GM19239 (cell line): ENCODE measurements at places on chromosomes 11 and 22.

GRCh38 chr11:92449222-92449621 lies 224.6 kb downstream of the FAT3 start:
- no peak for DNase-seq

DNA sequence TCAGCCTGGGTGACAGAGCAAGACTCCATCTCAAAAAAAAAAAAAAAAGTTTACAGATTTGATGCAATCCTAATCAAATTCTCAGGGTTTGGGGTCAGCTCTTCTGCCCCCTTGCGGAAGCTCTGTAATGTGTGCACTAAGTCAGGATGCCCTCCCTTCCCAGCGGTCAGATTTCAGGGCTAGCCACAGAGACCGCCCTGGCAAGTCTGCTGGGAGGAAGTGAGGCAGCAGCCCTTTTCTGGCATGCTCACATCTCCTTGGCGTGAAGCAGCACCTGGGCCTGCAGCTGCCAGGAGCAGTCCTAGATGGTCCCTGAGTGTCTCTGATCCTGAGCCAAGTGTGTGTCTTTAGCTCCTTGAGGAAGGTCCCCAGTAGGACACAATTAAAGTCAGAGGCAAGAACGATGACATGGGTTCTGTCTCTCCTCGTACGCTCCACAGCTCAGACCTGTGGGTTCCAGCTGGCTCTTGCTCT lies 10.9 kb upstream of the APOBEC3C start:
- peak; percentile 83 for DNase-seq

- no peak for DNase-seq
Observed at GRCh38 chr11:75184757-75185425, 34.0 kb downstream of the SLCO2B1 start.

- peak; percentile 14 for DNase-seq
Observed at GRCh38 chr11:118084247-118084646, 2.5 kb downstream of the SMIM35 start.

DNA sequence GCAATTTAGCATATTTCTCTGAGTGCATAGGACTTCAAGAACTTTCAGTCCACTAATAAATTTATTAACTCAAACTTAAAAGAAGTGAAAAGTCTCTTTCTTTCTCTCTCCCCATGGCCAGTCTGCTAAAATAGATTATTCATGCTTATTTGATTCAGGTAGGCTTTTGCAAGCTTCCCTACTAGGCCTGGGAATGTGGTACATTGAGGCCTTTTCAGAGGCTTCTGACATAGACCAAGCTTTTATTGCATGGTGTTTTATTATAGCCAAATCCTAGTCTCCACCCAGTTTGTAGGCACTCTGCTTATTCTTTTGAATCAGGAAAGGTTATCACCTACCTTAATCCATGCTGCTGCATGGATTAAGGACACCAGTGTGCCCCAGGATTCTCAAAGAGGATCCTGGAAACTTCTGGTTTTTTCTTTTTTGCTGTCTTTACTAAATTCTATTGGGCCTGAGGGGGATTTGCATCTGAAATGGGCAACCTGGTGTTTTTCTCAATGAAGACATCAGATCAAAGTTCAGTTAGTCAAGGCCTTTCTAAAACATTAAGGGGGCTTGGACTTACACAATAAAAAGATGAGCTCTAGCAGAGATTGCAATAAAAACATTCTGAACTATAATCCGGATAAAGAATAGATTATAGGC lies 92.2 kb downstream of the ELP4 start:
- DNase-seq: no peak

- DNase-seq: no peak
Observed at GRCh38 chr11:83726316-83726715, 440.1 kb upstream of the CCDC90B start.

GRCh38 chr11:76678321-76678720 lies 7.8 kb upstream of the LRRC32 start:
- DNase-seq: no peak

DNA sequence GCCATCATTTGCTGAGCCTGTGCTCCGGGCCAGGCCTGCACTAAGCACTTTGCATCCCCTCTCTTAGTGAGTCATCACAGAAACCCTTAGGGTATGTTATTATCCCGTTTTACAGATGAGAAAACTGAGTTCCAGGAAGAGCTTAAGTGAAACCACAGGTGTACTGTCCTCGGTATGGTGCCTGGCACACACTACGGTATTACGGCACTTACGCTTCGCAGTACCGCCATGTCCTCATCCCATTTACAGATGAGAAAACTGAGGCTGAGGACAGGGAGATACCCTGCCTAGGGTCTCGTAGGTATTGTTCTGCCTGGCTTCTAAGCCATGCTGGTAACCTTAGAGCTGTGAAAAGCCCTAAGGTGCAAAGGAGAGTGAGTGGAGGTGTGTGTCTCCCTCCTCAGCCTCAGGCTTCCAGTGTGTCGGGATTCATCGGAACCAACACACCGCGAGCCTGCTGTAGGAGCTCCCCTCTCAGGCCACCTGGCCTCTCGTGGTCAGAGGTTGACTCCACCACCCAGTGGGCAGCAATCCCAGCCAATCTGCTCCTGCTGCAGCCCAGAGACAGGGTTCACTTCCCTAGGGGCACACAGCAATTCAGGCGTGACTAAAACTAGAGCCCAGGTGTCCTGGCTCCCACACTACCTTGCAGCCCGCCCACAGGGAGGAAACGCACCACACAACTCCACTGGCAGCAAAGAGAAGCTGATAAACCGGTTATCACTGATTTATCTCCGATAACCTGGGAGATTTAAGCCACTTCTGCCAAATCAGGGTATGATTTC lies 39.6 kb upstream of the HMOX1 start:
- DNase-seq: no peak

GRCh38 chr22:44088976-44089570 lies 65.0 kb downstream of the PARVB start:
- no peak for DNase-seq

DNA sequence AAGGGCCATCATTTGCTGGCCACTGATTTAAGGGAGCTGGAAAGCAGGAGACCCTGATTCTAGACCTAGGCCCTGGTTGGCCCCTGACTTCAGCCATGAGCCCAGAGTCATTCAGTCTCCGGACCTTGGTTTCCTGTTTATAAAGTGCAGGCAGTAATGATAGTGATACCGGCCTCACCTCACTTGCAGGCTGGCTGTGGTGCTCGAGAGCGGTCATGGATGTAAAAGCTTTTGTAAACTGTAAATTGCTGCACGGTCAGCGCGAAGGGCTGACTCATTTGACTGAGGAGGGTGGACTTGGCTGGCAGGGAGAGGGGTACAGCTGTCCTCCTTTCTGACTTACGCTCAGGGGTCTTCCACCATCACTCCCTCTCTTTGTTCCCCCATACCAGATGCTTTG lies 37.4 kb downstream of the FBLN1 start:
- no peak for DNase-seq

DNA sequence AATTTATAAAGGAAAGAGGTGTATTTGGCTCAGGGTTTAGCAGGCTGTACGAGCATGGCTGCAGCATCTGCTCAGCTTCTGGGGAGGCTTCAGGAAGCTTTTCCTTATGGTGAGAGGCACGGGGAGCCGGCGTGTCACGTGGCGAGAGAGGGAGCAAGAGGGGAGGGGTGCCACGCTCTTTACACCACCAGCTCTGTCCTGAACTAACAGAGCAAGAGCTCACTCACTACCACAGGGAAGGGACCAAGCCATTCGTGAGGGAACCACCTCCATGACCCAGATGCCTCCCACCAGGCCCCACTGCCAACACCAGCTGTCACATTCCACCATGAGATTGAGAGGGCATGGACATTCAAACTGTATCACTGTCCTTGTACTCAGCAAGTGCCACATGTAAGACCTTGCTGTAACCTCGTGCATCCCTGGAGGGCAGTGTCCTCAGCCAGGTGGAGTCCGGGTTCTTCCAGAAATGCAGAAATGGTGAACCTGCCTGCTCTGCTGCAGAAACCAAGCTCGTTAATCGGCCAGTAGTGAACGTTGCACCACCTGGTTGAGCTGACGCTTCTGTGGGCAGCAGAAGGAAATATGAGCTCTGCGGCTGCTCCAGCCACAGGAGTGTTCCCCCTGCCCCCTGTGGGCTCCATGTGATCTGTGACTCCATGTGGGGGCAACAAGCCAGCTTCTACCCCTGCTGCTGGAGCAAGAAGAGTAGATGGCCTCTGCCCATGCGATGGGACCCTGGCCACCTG lies 368.6 kb downstream of the TBC1D22A start:
- DNase-seq: no peak

- DNase-seq: no peak
Observed at GRCh38 chr11:34866375-34866774, 49.8 kb downstream of the APIP start.

- DNase-seq: peak; percentile 60
Observed at GRCh38 chr22:49838771-49839717, 11.4 kb upstream of the BRD1 start.

DNA sequence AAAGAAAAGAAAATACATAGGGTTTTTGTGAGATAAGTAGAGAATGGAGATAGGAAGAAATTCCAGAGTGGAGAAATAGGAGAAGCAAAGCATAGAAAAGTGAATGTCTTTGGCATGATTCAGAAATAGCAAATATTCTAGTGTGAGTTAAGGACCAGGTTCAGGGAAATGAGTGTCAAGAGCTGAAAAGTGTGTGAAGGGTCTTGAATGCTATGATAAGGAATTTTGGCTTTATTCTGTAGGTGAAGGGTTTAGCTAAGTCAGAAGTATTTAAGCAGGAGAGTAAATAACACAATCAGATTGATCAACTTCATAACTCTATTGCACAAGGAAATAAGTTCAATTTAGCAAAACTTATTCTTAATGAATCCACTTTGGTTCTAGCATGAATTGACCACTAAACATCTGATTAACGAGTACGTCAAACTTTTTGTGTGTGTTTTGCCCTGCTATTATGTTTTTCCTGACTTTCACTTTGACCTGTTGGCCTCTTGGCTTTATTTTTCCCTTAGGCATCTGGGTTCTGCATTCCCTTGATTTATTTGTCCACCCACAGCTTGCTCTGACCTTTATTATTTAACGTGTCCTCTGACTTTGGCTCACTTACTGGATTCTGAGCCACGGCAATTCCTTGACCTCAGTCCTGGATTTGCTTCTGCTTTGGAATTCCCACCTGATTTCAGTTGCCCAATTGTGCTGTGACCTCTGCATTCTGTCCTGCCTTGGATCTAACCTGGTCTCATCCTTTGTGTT lies 11.9 kb upstream of the TMEM218 start:
- no peak for DNase-seq

DNA sequence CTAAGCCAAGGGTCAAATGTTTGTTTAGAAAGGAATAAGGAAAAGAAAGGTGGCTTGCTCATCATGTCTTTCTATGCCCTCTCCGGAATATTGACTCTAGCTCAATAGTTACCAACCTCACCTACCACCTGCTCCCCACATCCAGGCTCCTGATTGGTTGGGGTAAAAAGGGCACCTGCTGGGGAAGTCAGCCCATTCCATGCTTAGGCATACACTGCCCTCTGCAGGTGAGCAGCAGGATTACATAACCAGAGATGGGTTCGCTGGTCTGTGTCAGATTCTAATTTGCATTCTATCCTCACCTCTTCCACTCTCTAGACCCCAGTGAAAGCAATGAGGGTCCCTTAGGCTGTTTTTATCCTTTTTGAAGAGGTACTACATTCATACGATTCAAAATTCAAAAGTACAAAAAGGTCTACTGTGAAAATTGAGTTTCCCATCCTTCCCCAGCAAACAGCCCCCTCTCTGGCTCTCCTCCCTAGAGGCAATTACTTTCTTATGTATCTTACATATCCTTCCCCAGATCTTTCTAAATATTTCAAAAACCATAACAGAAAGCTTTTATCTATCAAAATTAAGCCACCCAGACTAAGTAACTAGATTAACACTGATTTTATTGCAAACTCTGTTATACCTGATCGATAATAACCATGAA lies 98.0 kb upstream of the ASPHD2 start:
- DNase-seq: peak; percentile 73

GRCh38 chr11:33207408-33207985 lies 46.2 kb upstream of the CSTF3 start:
- DNase-seq: no peak

GRCh38 chr22:34917239-34917638 lies 148.7 kb upstream of the ISX start:
- DNase-seq: no peak

DNA sequence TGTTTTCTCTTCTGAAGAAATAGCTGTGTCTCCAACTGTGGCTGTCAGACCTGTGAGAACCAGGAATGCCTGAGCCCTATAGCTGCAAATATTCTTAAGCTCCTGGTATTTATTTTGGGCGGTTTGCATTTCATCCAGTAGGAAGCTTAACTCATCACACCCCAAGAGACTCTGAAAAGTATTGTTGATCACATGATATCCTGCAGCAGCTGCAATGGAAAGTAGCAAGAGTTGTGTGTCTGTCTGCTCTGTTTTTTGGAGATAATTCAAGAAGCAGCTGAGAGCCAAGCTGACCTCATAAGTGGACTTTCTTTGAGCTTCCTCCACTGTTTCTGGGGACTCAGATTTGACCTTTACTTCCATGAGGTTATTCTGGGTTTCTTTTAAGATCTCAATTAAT lies 36.4 kb upstream of the MRPL17 start:
- DNase-seq: no peak

DNA sequence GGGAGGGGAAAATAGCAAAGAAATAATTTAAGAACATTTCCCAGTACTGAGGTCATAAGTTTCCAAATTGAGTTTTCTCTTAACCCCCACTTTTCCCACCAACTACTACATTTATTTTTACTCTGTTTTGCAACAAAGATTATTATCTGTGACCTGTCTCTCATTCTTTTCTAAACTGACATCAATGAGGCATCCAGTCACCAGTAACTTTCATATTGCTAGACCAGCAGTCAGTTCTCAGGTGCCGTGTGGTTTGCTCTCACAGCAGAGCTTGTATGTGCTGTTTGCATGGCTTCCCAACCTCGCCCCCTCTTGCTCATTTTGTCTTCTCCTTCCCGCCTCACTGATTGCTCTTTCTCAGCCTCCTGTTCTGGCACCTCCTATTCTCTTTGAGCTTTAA lies 1091.3 kb downstream of the TBC1D22A start:
- DNase-seq: no peak

- no peak for DNase-seq
Observed at GRCh38 chr11:40118780-40119179, 1340.7 kb downstream of the LRRC4C start.

DNA sequence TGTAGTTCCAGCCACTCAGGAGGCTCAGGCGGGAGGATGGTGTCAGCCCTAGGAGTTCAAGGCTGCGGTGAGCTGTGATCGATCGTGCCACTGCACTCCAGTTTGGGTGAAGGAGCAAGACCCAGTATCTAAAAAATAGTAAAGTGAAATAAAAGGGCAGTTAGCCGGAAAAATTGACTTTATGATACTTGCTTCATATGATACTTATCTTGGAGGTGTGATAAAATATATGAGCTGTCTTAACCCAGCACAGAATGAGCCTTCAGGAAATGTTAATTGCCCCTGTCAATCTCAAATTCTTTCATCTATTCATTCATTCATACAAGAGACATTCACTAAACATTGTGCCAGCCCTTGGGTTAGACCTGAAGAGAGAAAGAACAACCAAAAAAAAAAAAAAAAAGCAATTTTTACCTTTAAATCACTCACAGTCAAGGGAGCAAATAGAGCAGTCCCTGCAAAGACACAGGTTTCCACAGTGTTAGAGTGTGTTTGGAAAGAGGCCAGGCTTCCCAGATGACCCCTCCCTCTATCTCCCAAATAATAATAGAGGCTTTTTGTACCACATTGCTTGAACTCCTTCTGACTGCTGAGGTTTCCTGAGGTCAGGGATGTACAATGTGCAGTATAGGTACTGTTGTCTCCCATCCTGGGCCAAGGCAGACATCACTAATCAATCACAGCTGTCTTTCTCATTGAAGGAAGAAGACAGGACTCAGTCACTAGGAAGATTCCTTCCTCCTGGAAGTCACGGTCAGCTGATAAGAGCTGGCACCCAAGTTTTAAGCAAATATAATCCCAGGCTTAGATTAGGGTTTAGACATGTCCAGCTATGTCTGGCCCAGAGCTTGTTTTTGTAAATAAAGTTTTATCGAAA lies 454.6 kb downstream of the MIAT start:
- DNase-seq: no peak
